Osteoblast (primary cell): ENCODE measurements at places on chromosomes 11 and 22. TPM values are rescaled to one million over a fixed set of nuclear protein-coding genes. Genes with fewer than 3 reads are reported as not detected.

DNA sequence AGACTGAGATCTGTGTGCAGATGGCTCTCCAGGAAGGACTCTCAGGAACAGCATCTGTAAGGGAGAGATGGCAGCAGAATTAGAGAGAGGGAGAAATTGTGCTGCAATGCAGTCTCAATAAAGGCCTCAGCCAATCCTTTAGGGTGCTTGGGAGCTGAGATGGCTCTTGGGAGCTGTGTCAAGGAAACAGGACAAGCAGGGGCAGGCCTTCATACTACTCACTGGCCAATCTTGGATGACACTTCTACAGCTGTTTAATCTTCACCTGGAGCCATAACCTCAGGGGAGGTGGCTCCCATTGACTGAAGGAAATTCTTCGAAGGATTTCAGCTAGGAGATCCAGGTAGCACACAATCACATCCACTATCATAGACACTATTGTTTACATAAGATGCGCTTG, 10.0 kb downstream of the OR5B21 start:
- no peak for DNase-seq

- peak; percentile 58 for DNase-seq
Observed at GRCh38 chr11:30358536-30358935, 35.6 kb downstream of the ARL14EP start.

DNA sequence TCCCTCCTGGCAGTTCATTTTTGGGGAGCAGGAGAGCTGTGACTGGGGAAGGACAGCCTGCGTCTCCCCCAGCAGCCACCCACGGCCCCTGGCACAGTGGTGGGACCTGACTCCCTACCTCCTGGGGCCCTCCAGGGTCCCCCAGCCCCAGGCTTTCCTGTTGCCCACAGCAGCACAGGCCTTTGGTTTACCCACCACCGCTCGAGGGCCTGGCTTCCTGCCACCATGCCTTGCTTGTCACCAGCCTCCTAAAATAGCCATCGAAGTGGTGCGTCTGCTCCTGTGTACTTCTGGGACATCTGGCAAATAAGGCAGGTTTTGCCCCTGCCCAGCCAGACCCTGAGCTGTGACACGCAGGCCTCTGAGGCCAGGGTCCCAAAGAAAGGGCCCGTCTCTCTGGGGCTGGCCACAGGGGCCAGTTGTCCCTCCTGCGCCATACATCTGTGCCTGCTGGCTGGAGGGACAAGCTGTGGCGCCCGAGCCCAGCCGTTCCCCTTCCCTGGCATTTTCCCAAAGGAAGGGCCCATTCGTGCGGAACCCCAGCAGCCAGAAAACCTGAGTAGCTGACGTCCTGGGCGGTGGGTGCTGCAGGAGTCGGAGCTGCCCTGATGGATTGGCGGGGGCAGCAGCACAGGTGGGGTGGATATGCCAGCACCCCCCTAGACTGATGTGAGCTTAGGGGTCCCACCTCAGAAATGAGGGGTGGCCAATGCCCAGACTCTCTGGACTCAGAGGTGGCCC, 14.6 kb downstream of the PHLDA2 start:
- DNase-seq, result no peak

GRCh38 chr22:17785185-17786184, 11.2 kb upstream of the BID start:
- peak; percentile 94 for DNase-seq

GRCh38 chr11:75811485-75811884, 3.5 kb upstream of the UVRAG start:
- DNase-seq, result no peak

DNA sequence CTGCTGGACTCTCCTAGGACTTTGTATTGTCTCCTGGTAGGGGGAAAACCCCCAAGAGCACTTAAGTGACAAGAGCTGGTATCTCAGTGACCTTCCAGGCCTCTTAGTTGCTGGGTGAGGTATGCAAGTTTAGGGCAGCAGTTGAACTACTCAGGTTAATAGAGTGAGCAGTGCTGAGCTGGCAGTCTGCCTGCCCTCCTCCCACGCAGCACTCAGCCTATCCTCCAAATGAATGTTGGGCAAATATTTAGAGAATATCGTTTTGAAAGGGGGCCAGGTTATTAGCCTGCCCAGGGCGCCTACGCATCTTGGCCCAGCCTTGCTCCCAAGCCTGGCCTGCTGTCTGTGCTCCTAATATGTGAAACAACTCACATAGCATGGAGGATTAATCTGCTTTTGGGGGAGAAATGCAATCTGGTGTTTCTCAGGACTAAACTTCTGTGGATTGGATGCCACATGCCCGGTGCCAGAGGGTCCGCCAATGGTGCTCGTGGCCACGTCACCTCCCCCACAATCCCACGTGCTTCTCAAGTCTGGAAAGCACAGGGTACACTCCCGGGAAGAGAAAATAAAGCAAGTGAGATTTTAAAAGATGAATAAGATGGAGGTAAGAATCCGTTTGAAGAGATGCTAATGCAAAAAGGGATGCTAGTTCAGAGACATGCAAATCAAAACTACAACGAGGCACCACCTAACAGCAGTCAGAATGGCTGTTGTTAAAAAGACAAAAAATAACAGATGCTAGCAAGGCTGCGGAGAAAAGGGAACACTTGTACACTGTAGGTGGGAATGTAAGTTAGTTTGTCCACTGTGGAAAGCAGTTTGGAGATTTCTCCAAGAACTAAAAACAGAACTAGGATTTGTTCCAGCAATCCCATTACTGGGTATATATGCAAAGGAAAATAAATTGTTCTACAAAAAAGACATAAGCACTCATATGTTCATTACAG, 67.7 kb downstream of the SPON1 start:
- DNase-seq, result peak; percentile 59

GRCh38 chr11:73158356-73159051, 16.4 kb upstream of the FCHSD2 start:
- DNase-seq, result peak; percentile 84

- DNase-seq, result no peak
Observed at GRCh38 chr11:75996523-75997442, 181.8 kb downstream of the UVRAG start.

ARHGAP20 gene
- total RNA-seq, result 2.2 and 3.5 TPM in 2 replicates

OR5B21 gene
- total RNA-seq, result not detected in 2 replicates

DGAT2 gene
- total RNA-seq, result 2.9 and 3.6 TPM in 2 replicates
